GM06990 (cell line): ENCODE measurements at places on chromosomes 11 and 22.
A peak's percentile ranks its signal among the peaks of the same experiment; 100 is the strongest.

- DNase-seq: no peak
These were observed 81.8 kb upstream of the NTM start for GRCh38 chr11:131288521-131289091.

DNA sequence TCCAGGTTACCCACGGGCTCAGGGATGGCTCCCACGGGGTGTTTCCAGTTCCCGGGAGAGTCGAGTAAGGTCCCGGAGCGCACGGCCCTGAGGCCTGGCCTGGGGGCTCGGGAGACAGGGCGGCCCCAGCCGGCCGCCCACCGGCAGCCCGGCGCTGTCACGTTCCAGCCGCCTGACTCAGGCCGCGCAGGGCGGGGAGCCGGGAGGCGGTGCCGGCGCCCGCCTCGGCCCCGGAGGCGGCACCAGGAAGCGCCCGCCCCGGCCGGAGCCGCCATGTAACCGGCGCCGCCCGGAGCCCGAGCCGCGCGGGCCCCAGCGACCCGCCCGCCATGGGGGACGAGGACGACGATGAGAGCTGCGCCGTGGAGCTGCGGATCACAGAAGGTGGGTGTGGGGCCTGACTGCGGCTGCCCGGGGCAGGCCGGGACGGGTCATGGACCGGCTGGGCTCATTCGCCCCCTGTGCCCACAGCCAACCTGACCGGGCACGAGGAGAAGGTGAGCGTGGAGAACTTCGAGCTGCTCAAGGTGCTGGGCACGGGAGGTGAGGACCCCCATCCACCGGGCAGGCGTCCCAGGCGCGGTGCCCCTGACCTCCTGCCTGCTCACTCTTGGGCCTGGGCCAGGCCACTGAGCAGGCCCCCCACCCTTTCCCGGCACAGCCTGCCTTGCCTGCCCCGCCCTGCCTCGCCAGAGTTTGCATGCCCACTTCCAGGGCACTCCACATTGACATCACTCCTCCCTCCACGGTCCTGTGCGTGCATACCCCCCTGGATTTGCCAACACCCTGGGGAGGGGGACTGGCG lies at the start of gene RPS6KA4:
Gene RPS6KA4, plus strand, starts transcription at position 256 of the 805 bp plus-strand sequence. Its CDS starts 74 bp downstream, at position 330.
- peak; percentile 77 for DNase-seq

GRCh38 chr11:129396454-129396853 lies 20.8 kb downstream of the BARX2 start:
- DNase-seq: no peak

DNA sequence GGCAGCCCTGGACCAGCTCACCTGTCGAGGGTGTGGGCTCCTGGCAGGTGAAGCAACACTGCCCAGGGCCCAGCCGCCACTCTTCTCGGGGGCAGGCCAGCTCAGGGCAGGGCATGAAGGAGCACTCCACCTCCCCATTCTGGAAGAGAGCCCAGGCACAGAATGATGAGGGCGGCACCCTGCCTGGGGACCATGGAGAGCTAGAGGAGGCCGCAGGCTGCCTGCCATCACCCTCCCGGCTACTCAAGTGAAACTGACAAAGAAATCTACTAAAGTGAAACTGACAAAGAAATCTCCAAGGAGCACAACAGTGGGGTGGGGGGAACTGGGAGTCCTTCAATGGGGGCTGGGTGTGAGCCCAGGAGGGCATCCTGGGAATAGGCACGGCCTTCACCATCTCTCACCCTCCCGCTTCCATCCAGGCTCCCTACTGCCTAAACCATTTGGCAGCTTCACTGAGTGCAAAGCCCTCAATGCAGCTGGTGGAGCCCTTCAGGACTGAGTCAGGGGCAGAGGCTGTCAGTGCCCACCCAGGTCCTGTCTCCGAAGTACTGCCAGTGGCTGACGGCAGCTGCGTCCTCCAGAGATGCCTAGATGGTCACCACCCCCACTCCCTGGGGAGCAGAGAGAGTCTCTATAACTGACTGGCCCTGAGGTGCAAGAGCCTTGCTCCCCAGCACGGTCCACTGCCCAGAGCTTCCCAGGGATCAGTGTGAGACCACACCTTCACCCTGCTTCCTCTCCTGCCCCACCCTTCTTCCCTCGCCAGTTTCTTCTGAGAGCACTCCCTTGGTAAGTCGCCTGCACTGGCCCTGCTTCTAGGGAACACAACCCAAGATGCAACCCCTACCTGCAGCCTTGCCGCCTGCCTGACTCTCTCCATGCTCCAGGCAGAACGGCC lies 21.7 kb downstream of the VWCE start:
- DNase-seq: no peak

GRCh38 chr11:130583801-130584211 lies 135.4 kb downstream of the ADAMTS15 start:
- DNase-seq: no peak

GRCh38 chr22:50523806-50524675 lies 1.4 kb downstream of the SCO2 start:
- DNase-seq: no peak

GRCh38 chr11:106724293-106724892 lies 293.9 kb downstream of the GUCY1A2 start:
- DNase-seq: no peak
